CD4-positive, alpha-beta T cell (primary cell): ENCODE measurements at places on chromosomes 1 and 21.
A peak's percentile ranks its signal among the peaks of the same experiment; 100 is the strongest.

- DNase-seq: no peak
Measured at GRCh38 chr1:79005945-79006344, 585 bp downstream of the ADGRL4 start.

- DNase-seq: no peak
Measured at GRCh38 chr1:185244015-185244747, 72.9 kb downstream of the IVNS1ABP start.

DNA sequence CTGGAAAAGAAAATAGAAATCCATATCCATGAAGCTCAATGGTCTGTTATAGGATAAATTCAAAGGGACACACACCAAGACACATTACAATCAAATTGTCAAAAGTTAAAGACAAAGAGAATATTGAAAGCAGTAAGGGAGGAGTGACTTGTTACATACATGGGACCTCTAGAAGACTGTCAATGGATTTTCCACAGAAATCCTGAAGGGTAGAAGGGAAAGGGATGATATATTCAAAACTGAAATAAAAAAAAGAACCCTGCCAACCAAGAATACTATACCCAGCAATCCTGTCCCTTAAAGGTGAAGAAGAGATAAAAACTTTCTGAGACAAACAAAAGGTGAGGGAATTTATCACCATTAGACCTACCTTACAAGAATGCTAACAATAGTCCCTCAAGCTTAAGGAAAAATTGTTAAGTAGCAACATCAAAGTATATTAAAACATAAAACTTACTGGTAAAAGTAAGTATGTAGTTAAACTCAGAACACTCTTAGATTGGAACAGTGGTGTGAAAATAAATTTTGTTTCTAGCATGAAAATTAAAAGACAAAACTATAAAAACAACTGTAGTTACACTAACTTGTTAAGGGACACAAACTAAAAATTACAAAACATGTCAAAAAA lies 103.2 kb upstream of the APP start:
- DNase-seq: no peak

DNA sequence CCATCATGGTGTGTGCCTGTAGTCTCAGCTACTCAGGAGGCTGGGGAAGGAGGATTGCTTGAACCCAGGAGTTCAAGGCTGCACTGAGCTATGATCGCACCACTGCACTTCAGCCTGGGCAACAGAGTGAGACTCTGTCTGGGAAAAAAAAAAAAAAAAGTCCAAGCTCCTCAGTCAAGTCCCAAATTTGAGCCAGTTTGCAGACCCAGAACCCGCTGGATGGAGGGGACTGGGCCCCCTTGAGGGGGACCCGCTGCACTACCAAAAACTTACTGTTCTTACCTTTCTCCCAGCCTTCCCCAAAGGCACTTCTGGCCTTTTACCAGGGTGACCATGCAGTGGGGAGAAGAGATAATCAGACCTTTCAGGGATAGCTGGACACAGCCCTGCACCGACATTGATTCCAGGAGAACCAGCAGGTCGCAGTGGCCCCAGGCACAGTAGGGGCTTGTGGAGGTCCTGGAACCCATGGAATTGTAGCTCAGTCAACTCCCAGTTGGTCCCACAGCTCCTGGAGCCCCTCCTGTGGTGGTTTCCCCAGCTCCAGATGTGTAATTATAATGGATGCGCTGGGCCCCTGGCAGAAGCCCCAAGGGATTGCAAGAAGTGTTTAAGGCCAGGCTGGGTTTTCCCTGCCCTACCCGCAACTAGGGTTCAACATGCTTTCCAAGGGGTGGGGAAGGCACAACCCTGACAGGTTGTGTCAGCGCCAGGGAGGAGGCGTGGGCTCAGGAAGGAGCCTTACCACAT lies 4.1 kb upstream of the WNT9A start:
- DNase-seq: no peak

DNA sequence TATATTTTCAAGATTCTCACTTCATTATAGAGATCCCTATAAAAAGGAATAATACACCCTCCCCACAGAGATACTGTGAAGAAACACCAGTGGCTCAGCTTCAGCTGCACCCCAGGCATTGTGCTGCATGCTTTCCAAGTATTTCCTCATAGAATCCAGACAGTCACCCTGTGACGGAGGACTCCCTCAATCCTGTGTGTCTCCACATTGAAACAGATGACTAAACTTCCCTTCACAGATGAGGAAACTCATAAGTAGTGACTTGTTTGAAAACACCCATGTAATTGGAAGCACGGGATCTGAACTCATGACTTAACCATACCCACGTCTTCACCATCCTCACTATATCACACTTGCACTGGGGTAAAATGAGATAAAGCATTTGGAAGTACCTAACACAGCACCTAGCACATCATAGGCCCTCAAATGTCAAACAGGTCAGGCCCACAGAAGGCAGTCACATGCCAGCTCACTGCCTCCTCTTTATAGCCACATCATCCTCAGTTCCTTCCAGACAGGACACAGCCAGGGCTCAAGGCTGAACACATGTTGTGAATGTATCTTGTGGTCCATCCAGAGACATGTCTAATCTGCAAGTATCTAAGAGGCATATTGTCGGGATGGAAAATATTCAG lies 55.2 kb downstream of the GPR161 start:
- DNase-seq: peak; percentile 46

- DNase-seq: no peak
Measured at GRCh38 chr21:43859747-43860214, 5.2 kb upstream of the AGPAT3 start.

- DNase-seq: no peak
Measured at GRCh38 chr21:38134084-38134873, 122.5 kb upstream of the KCNJ15 start.

DNA sequence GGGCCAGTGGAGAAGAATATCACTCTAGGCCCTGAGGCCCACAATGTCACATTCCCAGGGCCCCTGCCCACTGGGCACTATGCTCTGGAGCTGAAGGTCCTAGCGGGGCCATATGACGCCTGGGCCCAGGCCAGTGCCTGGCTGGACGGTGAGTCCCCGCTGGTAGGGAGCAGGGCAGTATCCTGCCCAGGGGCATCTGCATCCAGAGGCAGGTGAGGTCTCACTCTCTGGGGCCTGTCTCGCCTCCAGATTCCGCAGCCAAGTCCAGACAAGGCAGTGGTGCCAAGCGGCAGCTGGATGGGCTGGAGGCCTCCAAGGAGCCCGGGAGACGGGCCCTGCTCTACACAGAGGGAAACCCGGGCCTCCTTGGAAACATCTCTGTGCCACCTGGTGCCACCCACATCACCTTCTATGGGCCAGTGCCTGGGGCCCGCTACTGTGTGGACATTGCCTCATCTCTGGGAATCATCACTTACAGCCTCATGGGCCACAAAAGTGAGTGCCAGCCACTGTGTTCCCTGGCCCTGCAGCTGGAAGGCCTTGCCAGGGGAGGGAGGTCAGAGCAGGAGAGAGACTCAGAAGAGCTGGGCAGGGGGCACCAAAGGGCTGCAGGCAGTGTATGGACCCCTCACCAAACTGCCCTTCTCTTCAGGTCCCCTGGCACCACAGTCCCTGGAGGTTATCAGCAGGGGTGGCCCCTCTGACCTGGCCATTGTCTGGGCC lies 11.1 kb upstream of the PTPN7 start:
- DNase-seq: no peak

DNA sequence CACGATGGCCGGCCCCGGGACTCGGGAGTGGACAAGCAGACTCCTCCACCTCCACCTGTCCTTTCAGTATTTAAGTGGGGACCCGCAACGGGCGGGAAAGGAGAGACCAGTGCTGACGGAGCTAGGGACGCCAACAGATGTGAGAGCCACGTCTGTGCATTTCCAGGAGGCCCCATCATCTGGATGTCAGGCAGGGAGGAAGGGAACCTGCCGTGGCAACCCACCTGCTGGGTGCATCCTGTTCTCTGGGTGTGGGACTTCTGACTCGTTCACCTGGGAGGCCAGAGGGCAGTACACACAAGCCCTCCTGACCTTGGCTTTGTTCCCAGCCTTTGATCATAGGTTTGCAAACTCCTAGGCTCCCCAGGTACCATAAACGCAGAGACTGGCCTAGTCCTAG lies 5.6 kb upstream of the PCBP3 start:
- DNase-seq: no peak

GRCh38 chr1:201013991-201014815 lies 9.3 kb downstream of the KIF21B start:
- DNase-seq: no peak

GRCh38 chr1:54887665-54888071 lies 673 bp upstream of the DHCR24 start:
- no peak for DNase-seq

DNA sequence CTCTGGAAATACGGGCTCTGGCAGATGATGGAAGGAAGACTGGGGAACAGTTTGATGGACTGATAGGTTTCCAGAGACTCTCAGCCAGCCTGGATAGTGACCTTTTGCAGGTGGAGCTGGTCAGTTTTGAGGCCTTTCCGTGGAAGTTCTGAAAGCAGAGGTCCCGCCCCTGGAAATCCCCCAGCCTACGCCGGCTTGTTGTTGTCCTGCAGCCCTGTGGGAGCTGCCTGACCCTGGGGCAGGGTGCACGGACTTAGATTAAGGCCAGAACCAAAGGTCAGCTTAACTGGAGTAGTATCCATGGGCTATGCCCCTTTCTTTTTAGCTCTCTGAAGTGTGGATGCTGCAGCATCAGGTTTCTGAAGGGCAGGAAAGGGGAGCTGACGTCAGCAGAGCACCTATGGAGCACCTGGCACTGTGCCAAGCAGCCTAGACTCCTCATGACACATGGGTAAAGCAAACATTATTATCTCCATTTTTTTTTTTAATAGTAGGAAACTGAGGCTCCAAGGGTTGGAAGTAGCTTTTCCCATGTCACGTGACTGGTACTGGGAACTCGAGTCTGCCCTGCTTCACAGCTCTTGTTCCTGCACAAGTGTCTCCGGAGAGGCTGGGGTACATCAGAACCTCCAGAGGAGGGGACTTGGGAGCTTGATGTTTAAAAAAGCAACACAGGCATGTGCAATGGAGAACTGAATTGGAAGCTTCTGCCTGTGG lies 38.5 kb downstream of the IER5 start:
- no peak for DNase-seq

GRCh38 chr1:223771814-223772770 lies 59.8 kb downstream of the CAPN2 start:
- DNase-seq: no peak

DNA sequence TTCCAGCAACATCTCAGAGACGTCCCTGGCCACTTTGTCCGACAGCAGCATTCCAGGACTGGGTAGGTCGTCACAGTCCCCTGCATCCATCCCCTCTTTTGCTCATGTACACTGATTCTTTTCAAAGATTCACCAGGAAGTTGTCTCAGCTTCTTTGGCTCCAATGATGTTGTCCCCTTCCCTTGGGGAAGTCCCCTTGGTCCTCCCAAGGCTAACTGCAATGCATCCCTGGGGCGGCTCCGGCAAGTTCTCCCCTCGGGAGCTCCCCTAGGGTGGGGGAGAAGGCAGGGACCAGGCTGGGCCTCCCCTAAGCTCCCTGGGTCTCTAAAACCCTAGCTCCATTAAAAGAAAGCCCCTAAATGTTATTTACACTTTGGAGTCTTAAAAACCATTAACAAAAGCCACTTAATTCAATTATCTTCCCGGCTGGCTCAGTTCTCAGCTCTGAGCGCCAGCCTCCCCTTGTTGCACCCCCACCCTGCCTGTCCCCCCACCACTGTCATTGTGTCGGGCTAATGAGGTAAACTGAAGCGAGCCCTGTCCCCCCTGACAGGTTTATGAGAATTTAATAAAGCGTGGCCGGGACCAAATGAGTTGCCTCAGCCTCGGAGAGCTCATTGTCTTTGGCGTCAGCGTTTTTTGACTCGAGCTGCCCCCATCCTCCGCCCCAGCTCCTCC lies 25.3 kb downstream of the KNCN start:
- no peak for DNase-seq

GRCh38 chr1:238318294-238319110 lies 427.8 kb upstream of the ZP4 start:
- DNase-seq: no peak

DNA sequence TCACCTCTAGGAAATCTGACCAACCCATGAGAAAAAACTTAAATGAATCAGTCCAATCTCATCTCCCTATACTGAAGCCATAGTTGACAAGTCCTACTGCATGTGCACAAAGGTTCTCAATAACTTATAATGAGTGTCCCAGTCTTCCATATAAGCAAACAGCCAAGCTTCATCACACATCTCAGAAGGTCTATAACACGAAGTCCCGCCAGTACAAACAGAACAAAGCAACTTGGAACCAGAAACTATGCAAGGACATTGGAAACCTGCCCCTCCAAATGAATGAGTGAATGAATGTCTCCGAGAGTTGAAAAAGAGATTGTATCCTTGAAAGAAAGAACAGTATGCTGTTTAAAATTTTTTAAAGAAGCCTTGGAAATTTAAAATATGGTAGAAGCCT lies 53.6 kb upstream of the IPO9 start:
- no peak for DNase-seq

GRCh38 chr1:225651872-225652728 lies 823 bp downstream of the ENAH start:
- no peak for DNase-seq

- DNase-seq: peak; percentile 76
Measured at GRCh38 chr1:202625416-202626360, 84.6 kb downstream of the SYT2 start.

- no peak for DNase-seq
Measured at GRCh38 chr1:158186180-158186579, 5.5 kb downstream of the CD1D start.

DNA sequence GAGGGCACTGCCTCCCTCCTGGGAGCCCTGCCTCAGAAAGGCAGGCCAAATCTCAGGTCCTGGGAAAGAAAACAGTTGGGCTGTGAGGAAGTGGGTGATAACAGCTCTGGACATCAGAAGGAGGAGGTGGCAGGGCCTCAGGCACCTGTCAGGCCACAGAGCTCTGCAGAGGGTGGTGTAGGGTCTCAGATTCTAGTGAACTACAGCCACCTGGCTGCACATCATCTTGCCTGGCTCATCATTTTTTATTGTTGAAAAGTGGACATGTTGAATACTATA lies 15.3 kb upstream of the ZNF678 start:
- no peak for DNase-seq

GRCh38 chr1:182189535-182190066 lies 128.1 kb upstream of the ZNF648 start:
- DNase-seq: no peak

- no peak for DNase-seq
Measured at GRCh38 chr1:31020007-31020790, 45.3 kb downstream of the PUM1 start.

DNA sequence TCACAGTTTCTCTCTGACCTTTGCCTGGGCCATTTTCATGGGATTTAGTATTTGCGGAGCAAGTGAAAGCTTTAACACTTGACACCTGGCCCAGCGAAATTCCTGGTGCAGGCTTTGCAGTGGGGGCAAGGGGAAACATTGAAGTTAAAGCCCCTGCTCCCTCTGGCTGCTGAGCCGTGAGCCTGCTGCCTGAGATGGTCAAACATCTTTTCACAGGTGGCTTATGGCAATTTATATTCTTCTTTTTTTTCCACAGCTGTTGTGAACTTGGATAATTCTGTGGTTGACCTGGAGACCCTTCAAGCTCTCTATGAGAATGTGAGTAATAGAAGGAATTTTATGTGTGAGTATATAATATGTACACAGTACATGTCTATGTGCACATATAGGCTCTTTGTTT lies 202.9 kb downstream of the FMN2 start:
- no peak for DNase-seq
